ENCODE measurements at places on chromosomes 2 and 18.

- H3K4me1 ChIP-seq: no peaks in the 10 kb centered on the region
- no peaks in the 10 kb centered on the region for H3K27me3 ChIP-seq
- no peaks in the 10 kb centered on the region for H3K36me3 ChIP-seq
- H3K4me3 ChIP-seq: no peak overlapping the region
- peak overlapping the region; percentile 30 for H3K27ac ChIP-seq
These were observed 817.9 kb downstream of the SOCS6 start for GRCh38 chr18:71106701-71107100.

GRCh38 chr2:43051338-43051737, 175.1 kb downstream of the ZFP36L2 start:
- peaks cover 34% of the 10 kb centered on the region for H3K4me1 ChIP-seq
- DNase-seq: no peak
- H3K27ac ChIP-seq: peak overlapping the region; percentile 34
- H3K36me3 ChIP-seq: no peaks in the 10 kb centered on the region

DNA sequence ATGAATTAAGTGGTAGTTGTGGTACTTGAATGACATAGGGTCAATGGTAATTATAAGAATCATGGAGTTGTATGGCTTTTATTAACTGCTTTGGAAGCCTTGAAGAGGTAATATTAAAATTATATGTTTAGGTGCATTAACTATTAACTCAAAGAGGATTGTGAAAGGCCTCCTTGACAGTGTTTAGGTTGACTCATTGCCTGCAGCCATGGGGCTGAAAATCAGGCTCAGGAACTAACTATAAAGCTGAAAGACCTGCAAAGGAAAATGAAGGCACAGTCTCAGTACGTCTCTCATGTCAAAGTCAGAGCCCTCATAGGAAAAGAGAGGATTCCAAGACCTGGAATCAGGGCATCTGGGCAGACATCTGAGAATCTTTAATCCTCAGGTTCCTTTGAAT, 31.0 kb downstream of the CACNB4 start:
- peak overlapping the region; percentile 59 for H3K27ac ChIP-seq
- no peak overlapping the region for H3K4me3 ChIP-seq
- DNase-seq: no peak

- no peaks in the 10 kb centered on the region for H3K27me3 ChIP-seq
- no peak overlapping the region for H3K27ac ChIP-seq
- DNase-seq: no peak
- H3K4me1 ChIP-seq: no peaks in the 10 kb centered on the region
- H3K36me3 ChIP-seq: no peaks in the 10 kb centered on the region
These were observed 60.2 kb upstream of the GALNT13 start for GRCh38 chr2:153811516-153811915.

GRCh38 chr2:62506421-62506750, 391 bp upstream of the TMEM17 start:
- DNase-seq: no peak
- H3K4me3 ChIP-seq: peak overlapping the region; percentile 92
- no peaks in the 10 kb centered on the region for H3K36me3 ChIP-seq
- H3K27me3 ChIP-seq: no peaks in the 10 kb centered on the region
- peak overlapping the region; percentile 91 for H3K27ac ChIP-seq
- peaks cover 8% of the 10 kb centered on the region for H3K4me1 ChIP-seq

DNA sequence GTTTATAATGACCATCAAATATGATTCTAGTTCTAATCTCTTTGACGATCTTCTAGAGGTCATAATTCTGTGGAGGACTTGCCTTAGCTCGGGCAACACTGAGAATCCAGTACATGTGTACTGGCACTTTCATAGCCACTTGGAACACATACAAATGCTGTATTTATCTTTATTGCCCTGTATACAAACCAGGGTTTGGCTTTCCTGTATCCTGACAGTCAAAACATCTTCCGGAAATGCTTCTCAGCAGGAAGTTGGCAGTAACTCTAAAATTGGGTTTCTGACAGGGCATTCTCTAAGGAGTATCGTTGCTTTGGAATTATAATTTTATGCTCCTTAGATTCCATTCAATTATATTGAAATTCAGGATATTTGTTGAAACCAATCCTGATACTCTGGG, 643.6 kb downstream of the NRXN1 start:
- H3K36me3 ChIP-seq: no peaks in the 10 kb centered on the region
- H3K4me3 ChIP-seq: no peak overlapping the region

DNA sequence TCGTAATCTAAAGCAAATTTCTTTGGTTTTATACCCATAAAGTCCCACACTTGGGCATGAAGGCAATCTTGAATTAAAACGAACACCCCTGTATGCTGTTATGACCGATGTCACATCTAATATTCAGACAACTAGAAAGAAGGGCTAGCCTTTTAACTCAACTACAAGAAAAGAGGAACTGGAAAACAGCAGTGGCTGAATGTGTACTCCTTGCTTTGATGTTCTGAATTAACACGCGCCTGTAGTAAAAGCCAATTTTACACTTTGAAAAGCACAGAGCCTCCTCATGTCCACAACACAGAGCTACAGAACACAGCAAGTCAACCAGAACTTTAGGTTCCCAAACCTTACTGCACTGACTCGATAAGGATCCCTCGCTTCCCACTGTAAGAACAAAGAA, 147.6 kb downstream of the HDAC4 start:
- peaks cover 72% of the 10 kb centered on the region for H3K4me1 ChIP-seq
- no peak overlapping the region for H3K4me3 ChIP-seq
- no peaks in the 10 kb centered on the region for H3K36me3 ChIP-seq
- no peaks in the 10 kb centered on the region for H3K27me3 ChIP-seq
- H3K27ac ChIP-seq: no peak overlapping the region

GRCh38 chr18:79924814-79925731, 26.4 kb downstream of the SLC66A2 start:
- no peak overlapping the region for H3K4me3 ChIP-seq
- no peak overlapping the region for H3K27ac ChIP-seq
- no peaks in the 10 kb centered on the region for H3K27me3 ChIP-seq

All from esophagus squamous epithelium (tissue), 5 donors.